Right hindlimb (tissue), 1 donor: ENCODE measurements at places on chromosomes 2 and 18.

DNA sequence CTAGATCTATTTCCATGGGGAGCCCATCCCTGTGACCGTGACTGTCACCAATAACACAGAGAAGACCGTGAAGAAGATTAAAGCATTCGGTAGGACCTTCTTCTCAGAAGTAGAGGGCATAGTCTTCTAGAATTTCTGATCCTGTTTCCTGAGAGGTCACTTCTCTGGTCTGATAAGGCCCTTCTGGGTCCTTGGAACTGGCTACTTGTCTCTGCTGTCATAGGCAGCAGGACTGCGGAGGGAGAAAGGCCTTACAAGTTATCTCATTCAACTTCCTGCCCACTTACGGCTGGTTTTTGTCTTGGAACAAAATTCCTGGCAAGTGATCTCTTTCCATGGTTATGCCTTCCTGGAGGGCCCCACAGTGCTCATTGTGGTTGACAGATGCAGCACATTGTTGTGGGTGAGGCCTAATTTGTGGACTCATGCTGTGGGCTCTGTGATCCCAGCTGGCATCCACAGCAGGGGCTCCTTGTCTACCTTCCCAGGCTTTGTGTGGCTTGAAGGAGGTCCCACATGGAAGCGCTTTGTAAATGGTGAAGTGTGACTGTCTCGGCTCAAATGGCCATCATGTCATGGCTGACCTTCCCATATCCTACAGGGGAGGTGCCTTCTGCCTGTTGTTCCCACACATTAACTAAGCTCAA is 22.0 kb downstream of the SAG start:
- no peak for DNase-seq

GRCh38 chr2:9230051-9230802 is 23.6 kb downstream of the ASAP2 start:
- peak; percentile 69 for DNase-seq

DNA sequence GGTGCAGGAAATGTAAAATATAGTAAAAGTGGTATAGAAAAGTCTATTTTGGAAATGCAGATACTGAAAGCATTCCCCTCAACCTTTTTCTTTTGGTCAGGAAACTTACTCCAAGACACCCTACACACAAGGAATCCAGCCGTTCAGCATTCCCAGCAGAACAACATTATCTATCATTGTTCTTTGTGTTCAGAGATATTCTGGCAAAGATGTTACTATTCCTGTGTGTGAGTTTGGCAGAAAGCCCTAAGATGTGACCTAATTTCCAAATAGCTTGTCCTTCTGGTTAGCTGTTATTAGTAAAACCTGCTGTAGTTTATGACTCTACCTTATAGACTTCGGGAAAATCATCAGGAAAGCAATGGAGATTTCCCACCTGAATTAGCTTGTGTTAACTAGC is 78.1 kb upstream of the PELI1 start:
- DNase-seq: no peak

GRCh38 chr2:43448011-43448821 is 147.6 kb downstream of the THADA start:
- no peak for DNase-seq

DNA sequence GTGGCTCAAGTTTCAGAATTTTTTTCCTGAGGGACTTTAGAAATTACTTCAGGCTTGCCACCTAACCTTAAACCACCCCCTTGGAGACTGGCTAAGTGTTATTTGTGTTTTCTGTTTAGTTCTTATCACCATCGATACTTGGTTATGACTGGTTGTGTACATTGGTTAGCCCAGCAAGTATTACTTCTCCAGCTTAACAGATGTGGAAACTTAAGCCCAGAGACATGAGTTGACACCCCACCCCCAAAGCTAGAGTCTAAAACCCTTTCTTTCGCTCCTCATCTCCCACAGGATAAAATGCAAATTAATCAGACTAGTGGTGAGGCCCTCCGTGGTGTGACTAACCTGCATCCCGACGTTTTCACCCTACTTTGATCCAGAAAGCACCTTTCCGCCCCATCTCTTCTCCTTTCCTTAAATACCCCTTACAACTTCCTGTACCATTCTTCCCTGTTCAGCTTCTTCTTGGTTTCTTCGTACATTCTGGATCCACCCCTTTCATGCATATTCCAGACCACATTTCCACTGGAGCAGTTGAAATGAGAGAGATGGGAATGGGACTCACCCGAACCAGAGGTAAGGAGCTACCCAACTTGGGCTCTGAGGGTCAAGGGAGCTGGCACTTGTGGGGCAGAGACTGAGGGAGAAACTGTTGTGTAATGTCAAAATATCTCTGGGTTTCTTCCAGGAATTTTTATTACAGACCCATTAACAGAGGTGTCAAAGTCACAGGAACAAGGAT is 819 bp upstream of the MAP3K2 start:
- DNase-seq: no peak

DNA sequence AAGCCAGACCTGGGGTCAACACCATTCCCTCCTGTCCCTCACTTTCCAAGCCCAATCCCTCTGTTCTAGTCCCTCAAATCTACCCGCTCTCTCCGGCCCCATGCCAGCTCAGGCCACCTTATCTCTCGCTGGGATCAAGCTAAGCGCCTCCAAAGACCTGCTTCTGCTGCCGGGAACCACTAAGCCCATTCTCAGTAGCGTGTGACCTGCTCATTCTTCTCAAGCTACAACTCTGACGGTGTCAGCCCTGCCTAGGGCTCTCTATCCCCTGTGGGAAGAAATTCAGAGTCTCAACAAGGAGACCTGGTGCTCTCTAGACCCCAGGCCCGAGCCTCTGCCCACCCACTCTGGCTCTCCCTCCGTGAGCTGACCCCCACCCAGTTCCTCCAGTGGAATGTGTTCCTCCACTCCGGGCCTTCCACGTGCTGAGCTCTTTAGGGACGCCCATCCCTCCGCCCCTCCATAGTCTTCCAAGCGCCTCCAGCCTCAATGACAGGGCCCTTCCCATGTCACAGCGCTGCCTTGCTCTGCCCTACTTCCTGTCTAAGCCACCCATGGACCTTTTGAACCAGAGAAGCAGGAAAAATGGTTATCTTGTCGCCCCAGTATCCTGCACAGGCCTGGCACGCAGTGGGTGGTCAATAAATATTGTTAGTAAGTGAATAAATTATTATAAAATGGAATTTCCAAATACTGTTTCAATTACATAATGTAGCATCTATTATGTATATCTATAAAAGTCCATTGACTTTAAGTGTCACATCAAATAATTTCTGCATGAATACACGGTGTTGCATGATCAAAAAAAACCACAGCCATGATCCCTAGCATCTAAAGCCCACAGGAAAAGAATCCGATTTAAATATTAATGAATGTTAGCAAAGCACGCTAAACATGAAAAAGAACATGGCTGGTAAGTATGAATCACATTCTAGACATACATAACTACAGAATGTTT is 127.6 kb downstream of the ZNF516 start:
- DNase-seq: no peak

- DNase-seq: no peak
These were observed 401.0 kb downstream of the GRB14 start for GRCh38 chr2:164220265-164220664.

DNA sequence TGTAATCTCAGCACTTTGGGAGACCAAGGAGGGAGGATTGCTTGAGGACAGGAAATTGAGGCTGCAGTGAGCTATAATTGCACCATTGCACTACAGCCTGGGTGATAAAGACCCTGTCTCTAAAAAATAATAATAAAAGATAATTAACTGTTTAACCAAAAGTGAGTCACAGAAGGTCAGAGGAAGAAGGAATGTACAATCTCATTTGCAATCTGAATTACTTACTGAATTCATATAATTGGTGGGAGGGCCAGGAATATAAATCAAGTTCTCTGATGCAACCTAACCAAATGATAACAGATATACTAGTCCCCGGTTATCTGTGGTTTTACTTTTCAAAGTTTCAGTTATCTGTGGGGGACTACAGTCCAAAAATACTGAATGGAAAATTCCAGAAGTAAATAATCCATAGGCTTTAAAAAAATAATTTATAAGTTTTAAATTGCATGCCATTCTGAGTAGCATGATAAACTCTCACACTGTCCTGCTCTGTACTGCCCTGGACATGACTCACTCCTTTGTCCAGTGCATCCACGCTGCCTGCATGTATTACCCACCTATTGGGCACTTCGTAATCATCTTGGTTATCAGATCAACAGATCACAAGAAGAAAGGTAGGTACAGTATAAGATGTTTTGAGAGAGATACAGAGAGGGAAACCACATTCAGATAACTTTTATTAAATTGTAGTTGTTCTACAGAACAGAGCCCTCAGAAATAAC is 12.8 kb upstream of the MATN3 start:
- no peak for DNase-seq

- DNase-seq: no peak
These were observed 138.9 kb downstream of the MEIS1 start for GRCh38 chr2:66573821-66574233.

DNA sequence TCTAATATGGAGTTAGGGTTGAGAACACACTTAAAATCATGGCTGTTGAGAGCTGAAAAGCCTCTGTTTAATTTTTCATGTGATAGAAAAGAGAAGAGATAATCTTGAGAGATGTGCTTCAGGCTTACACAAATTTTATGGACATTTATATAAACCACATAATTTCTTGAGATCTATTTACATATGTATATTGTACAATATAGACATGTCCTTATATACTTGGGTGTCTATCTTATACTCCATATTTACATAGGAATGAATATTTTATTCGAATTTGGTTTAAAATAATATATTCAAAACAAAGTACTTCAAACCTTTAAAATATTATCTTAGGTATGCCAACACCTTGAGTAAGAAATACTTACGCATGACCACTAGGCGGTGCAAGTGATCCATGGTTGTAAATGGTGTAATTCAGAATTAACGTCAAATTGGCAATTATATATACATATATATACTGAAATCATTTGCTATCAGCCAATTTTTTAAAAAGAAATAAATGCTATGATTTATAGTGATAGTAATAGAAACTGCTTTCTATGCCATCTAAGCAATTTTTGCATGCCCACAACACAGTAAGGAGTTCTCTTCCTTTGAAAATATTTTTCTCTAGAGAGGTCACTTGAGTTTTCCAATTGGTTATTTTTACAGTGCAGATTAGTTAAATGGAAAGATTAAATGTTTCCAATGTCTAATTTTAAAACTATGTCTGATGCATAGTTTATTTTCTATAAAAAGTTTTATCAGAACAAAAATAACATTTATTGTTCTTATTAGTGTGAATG is 37.6 kb upstream of the SPAG16 start:
- no peak for DNase-seq

GRCh38 chr18:77098538-77099174 is 33.9 kb downstream of the MBP start:
- no peak for DNase-seq

GRCh38 chr18:73124175-73124574 is 256.4 kb upstream of the NETO1 start:
- DNase-seq: no peak

DNA sequence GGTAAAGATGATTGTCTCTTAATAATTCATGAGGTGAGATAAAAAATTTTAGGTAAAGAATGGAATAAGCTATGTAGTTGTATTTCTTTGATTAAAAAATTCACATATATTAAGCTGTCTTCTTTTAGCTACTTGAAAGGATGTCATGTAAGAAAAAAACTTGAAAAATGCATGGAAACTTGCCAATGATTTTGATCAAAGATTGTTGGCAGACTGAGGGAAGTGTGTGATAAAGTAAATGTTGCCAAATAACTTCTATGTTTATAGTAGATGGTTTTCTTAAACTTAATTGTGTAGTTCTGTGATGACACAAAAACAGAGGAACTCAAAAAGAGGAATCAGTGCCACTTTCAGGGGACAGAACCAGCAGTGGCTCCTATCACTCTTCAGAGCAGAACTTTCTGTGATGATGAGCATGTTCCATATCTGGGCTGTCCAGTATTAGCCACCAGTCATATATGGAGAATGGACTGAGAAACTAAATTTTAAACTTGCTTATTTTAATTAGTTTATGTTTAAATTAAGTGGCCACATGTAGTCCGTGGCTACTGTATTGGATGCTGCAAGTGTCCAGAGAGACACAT is 51.9 kb upstream of the SLC38A11 start:
- no peak for DNase-seq

DNA sequence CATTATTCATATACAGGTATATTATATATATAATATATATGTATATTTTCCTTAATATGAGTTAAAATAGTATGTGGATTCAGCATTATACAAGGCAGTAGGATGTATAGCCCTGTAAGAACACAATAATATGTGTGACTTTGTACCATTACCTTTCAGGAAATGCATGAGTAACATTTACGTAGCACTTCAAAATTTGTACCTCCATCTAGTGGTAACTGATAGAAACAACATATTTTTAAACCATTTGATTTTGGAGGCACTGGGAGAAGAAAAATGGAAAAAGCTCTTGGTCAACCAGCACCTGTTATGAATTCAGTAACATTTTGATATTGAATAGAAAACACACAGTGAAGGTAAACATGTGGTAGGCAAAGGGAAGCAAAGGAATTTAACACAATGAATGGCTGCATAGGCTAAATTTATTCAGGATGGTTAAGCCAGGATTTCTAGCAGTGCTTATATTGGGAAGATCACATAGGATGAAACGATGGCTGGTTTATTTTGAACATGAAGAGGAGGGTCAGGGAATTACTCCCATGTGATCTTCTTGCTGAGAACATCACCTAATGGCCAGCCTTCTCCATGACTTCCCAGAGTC is 565.5 kb downstream of the CCDC85A start:
- DNase-seq: no peak

- peak; percentile 49 for DNase-seq
These were observed 214.6 kb downstream of the TRIB2 start for GRCh38 chr2:12931186-12931844.

GRCh38 chr2:23537991-23538390 is 153.0 kb downstream of the KLHL29 start:
- no peak for DNase-seq

GRCh38 chr2:43088143-43089073 is 138.0 kb downstream of the ZFP36L2 start:
- no peak for DNase-seq

DNA sequence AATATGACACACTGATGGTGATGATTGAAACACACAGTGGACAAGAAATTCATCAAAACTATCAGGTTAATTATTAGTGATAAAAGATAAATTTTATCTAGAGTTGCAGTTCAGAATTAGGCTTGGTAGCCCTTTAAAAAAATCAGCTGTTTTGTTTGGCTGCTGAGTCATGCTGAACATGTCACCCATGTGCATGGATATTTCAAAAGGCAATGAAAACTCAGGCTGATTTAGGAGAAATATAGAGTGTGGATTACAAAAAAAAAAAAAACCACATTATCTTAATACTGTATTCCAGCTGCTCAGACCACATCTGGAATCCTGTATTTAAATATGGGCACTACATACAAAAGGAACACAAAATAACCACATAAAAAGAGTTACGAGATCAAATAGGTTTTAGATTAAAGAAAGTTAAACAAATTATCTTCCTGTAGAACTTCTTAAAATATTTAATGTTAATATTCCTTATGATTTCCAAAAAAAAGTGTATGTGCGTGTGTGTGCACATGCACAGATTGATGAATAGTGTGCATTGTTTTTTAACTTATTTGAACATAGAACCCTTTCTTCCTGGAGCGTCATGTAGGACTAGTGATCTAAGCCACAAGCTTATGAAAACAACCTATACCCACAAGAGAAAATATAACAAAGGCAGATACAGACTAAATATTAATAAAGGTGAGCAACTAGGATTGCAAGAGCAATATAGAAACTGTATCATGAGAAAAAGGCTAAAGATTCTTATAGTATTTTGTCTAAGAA is 186.2 kb downstream of the STK39 start:
- DNase-seq: no peak
